Stimulated activated CD4-positive, alpha-beta T cell treated with anti-CD3 and anti-CD28 coated beads, Interleukin-12 subunit alpha, Interleukin-12 subunit beta, amount 100 ng/mL, for 24 hours (primary cell): ENCODE measurements at places on chromosomes 6 and 20.

DNA sequence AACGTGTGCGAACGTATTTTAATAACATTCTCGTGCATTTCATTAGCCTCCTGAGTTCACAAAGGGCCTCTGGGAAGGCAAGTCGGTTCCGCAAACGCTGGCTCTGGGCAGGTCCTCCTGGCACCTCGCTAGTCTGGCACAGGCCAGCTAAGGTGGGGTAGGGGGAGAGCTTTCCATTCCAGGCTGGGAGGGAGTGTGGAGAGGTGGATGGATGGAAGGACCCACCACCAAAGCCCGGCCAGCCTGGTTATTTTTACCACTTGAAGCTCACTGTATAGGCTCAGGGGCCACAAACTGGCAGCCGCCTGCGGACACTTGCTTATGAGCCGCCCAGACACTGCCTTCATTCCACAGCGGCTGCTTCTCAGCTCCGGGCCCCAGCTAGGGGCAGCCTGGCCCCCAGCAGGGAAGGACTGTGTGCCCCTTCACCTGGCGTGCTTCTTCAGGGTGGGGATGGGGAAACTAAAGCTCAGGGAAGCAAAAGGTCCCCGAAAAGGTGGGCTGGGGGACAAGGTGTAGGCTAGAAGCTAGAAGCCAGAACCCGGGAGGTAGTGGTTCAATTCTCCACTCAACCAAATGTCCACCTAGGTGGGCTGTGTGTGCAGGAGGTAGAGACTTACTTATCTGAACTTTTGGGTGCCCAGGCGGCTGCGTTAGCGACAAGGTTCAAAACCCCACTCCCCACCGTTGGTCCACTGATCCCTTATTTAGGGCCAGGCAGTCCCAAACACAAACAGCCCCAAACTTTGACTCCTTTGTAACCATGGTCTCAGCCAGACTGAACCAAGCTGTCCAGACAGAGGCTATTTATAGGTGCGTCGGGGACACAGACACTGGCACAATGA is 1.7 kb downstream of the PMEPA1 start:
- DNase-seq: no peak

- no peak for DNase-seq
Observed at GRCh38 chr20:20895537-20895936, 183.1 kb upstream of the RALGAPA2 start.

GRCh38 chr6:50829049-50829448 is 10.4 kb downstream of the TFAP2B start:
- DNase-seq: no peak

DNA sequence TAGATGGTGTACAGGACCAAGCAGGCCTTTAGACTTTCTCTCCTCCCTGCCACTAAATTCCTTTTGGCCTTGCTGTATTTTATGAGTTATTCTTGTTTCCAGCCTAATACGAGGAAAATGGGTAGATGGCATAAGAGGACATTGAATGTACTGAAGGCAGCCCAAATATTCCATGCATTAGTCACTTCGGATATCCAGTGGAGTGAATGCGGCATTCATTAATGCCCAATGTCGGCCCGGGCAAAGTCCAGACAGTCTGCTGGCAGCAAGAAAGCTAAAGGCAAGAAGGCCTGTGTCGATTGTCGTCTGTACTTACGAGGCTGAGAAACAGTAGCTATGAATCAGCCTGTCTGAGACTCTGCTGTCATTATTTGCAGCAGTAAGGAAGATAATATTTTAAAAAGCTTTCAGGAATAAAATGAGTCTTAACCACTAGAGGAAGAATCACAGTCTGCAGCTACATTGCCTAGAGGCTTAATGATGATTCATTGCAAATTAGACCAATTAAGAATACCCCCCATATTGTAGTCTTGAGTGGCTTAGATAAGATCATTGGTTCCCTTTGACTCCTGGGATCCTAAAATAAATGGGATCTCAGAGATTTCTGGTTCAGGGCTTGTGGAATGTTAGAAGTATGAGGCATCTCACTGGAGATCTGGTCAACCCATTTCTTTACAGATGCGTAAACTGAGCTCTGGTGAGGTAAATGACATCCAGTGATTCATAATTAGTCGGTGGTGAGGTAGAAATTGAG is 534.1 kb upstream of the JAG1 start:
- no peak for DNase-seq

DNA sequence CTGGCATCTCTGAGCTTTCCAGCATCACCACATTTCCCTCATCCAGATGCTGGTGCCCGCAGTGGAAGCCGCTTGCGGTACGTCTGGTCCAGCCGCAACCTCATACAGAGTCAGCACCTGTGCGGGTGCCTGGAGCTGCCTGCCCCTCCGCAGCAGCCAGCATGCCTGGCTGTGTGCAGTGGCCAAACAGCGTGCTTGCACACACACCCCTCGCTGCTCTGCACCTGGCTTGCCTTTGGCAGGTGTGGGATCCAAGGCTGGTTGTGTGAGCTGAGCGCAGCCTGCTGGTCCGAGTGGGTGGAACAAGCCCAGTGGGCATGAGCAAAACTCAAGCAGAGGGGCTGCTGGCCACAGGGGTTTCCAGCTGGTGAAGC is 3.1 kb upstream of the HINT3 start:
- no peak for DNase-seq

DNA sequence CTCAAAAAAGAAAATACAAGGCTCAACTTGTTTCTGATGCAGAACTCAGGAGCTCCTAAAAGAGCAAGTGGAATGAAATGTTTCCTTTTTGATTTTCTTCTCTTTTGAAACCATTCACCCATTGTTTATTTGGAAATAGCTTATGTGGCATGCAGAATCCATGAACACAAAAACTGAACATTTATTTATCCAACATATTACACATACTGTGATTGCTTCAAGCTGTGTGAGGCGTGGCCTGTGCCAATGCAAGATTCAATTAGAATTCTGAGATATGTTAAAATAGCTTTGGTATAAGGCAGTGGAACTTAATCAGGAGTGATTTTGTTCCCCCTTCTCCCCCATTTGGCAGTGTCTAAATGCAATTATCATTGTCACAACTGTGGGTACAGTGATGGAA is 45.9 kb upstream of the CARMIL1 start:
- DNase-seq: no peak

- no peak for DNase-seq
Observed at GRCh38 chr6:75876152-75876551, 127.1 kb downstream of the MYO6 start.

DNA sequence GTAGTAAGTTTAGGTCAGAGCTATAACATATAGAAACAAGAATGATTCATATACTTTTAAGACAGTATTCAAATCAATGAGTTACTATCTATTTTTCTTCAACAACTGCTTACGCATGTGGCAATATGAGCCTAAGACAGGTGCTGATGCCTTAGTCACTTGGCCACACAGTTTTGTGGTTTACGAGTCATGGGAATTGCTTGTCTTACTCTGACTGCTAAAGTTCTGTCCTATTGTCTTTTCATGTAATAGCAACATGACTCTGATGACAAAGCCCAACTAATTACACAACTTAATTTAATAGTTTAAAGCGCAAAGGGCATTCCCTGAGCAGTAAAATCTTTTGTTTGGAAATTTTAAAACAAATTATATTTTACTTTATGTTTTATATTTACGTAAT is 159.3 kb upstream of the CENPW start:
- DNase-seq: peak; percentile 11

DNA sequence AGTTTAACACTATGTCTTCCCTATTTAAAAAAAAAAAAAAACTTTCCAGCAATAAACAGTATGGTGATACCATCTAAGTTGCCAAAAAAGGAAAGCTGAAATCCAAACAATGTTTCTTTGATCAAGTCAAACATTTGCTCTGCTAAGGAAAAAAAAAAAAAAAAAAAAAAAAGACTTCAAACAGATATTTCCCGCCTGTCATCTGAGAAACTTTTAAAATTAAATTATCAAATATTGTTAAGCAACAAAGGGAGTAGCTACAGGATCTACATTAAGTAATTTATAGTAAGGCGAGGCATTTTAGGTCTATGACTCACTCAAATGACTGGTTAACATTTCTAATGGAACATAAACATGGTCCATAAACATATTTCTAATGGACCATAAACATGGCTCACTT is 121.2 kb downstream of the DST start:
- no peak for DNase-seq

GRCh38 chr20:4545526-4545925 is 176.2 kb upstream of the PRND start:
- no peak for DNase-seq

GRCh38 chr20:3698591-3699001 is 13.8 kb downstream of the SIGLEC1 start:
- no peak for DNase-seq

DNA sequence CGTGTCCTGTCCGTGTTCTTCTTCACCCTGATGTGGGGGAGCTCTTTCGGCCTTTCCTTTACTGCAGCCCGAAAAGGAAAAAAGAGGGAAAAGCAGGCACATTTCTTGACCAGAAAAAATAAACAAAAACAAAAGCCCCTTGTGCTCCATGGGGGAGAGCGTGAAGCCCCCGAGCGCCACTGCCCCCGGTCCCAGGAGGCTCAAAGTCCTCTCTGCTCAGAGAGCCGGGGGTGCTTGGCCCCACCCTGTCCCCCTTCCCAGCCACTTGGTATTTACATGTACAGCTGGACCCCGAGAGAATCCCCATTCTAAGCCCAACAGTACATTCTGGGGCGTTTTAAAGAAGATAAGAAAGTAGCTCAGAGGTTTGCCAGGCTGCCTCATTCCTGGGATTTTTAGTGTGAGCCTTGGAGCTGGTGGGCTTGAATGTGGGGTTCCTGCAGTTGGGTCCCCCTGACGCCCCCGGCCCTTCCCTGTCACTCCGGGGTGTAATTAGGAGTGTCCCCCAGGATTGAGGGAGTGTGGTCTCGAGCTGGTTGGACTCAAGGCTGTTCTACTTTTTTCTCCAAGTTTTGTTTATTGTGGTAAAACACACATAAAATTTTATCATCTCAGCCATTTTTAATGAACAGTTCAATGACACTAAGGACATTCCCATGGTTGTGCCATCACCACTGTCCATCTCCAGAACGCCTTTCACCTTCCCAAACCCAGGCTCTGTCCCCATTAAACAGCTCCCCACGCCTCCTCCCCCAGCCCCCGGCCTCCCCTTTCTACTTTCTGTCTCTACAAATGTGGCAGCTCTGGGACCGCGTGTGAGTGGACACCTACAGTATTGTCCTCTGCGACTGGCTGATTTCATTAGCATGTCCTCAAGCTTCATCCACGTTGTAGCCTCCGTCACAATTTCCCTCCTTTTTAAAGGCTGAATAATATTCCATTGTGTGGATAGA is 55.7 kb upstream of the BHLHE23 start:
- no peak for DNase-seq

GRCh38 chr6:93136111-93136510 is 283.2 kb downstream of the EPHA7 start:
- no peak for DNase-seq
